ENCODE measurements at places on chromosomes 12 and 14. TPM values are rescaled to one million over a fixed set of nuclear protein-coding genes. Genes with fewer than 3 reads are reported as not detected.

Gene GPATCH2L
- 123 TPM for total RNA-seq

Gene GALC
- 16.8 TPM for total RNA-seq

Gene OTX2
- 2.5 TPM for total RNA-seq

Gene ZDHHC22
- total RNA-seq = not detected

Gene INSM2
- total RNA-seq = not detected

Measured in Daoy (cell line).